ENCODE measurements at places on chromosomes 16 and 17. TPM values are rescaled to one million over a fixed set of nuclear protein-coding genes. Genes with fewer than 3 reads are reported as not detected.

DNA sequence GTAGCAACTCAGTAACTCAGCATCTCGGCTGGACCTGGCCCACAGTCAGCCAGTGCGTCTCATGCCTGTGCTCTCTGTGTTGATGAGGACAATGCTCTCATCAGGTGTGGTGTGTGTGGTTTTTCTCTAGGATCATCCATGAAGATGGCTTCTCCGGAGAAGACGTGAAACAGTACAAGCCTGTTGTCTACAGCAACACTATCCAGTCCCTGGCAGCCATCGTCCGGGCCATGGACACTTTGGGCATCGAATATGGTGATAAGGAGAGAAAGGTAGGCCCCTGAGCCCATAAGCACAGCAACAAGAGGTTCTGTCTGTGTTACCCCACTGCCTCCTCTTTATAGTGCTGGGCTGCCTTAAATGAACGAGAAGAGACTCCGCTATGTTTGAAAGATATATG is 84.5 kb downstream of the GNAO1 start:
- DNase-seq = no peak

DNA sequence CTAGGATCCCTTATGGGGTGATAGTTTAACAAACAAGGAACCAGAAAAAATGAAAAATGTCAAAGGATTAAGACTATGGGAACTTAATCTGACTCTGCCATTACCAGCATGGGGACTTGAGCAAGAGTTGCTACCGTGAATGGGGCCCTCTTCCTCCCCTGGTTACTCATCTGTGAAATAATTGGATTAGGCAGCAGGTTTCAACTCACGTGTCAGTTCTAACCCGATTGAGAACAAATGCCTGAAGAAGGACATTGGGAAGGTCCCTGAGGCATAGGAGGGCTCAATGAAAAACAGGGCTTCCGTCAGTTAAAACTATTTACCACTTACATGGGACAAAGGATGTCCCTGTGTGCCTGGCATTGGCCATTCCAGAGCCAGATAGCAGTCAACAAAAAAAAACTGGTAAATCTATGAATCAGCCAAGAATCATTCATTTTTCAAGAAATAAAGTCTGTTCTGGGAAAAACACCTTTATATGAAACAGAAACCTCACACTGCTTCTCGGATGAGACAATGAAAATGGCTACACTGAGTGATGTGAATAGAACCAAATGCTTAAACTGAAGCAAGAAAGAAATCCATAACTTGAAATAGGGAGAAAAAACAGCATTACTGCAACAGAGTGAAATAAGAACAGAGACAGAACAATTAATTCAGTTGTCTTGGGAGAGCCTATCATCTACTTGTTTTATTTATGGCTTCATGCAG is 104.3 kb downstream of the ADAMTS18 start:
- DNase-seq = no peak

DNA sequence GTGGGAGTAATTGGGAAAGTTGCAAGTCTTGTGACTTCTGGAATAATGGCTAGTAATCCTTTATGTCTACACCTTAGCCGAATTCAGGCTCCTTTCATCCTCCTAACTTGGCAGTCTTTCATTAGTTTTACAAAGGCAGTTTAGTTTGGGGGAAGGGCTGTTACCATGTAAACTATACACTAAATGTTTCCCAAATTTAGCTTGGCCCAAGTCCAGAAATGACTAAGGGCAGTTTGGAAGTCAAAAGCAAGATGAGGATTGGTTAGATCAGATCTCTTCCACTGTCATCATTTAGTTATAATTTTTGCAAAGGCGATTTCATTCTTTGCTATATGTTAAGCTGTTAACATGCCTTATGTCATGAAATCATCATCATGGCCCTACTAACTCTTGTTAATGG is 115.4 kb upstream of the CACNG3 start:
- no peak for DNase-seq

The FXR2 gene
- total RNA-seq = 31.1 TPM

DNA sequence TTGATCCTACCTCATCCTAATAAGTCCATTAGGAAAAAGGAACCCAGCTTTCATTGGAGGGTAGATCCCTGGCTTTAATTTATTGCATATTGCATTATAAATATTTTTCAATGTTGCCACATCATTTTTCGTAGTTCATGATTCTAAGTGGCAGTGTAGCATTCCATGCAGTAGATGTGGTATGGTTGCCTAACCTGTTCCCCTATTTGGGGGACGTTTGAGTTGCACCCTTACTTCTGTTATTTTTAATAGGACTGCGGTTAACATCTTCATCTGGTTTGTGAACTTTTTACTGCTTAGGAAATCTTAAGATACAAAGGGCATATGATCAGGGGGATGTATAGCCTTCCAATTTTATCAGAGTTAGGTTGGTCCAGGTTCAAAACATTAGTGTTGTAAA is 5.4 kb downstream of the SCPEP1 start:
- DNase-seq = no peak

The ZNF747 gene
- 9.1 TPM for total RNA-seq

GRCh38 chr17:71799657-71800056 is 321.2 kb upstream of the SOX9 start:
- DNase-seq = no peak

The RDM1 gene
- total RNA-seq = not detected

- DNase-seq = no peak
Measured at GRCh38 chr17:74918906-74919305, 4.1 kb downstream of the USH1G start.

The SLC16A3 gene
- 55.6 TPM for total RNA-seq

- DNase-seq = no peak
Measured at GRCh38 chr16:81814751-81815428, 35.8 kb downstream of the PLCG2 start.

The MT1A gene
- 82.2 TPM for total RNA-seq

GRCh38 chr16:86751076-86752030 is 173.0 kb downstream of the FOXL1 start:
- DNase-seq = peak; percentile 55

The CD300E gene
- total RNA-seq = 4.3 TPM

The HERPUD1 gene
- 152 TPM for total RNA-seq

DNA sequence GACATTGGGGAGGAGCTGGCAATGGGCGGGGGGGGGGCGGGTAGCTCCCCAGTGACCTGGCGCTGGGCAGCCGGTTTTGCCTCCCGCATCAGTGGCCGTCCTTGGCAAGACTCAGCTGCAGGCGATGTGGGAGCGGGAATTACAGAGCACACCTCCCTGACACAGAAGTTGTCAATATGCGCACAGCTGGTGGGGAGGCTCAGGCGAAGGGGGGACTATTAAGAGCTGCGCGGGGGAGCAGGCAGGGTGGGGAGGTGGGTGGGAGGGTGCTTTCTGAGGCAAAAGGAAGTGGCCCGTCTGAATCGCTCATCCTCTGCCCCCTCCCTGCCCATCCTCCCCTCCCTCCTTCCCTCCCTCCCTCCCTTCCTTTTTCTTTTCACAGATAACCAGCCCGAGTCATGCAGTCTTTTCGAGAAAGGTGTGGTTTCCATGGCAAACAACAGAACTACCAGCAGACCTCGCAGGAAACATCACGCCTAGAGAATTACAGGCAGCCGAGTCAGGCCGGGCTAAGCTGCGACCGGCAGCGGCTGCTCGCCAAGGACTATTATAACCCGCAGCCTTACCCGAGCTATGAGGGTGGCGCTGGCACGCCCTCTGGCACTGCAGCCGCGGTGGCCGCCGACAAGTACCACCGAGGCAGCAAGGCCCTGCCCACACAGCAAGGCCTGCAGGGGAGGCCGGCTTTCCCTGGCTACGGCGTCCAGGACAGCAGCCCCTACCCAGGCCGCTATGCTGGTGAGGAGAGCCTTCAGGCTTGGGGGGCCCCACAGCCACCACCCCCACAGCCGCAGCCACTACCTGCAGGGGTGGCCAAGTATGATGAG is 44.0 kb downstream of the SREBF1 start:
- no peak for DNase-seq

The MYH8 gene
- not detected for total RNA-seq

DNA sequence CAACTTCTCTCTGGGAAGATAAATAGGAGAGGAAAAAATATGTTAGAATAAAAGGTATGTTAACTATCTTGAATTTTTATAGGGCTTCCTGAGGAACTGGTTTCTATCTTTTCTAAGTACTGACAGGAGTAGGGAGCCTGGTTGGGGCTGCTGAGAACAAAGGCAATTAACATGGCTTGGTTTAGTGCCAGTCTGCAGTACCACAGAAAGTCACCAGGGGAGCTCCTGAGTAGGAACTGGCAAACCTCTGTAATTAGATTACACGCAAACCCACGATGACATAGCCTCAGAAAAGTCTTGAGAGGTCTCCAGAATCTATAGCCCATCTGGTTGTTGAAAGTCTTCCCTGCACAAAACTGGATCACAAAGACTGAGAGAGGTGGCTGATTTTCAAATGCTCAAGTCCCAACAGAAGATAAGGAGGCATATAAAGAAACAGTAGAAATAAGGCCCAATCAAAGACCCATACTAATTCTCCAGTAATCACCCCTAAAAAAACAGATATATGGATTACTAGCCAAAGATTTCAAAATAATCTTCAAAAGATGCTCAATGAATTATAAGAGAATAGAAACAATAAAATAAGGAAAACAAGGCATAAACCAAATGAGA is 11.7 kb upstream of the CNTNAP4 start:
- DNase-seq = no peak

GRCh38 chr17:56602292-56603130 is 9.0 kb downstream of the NOG start:
- DNase-seq = no peak

DNA sequence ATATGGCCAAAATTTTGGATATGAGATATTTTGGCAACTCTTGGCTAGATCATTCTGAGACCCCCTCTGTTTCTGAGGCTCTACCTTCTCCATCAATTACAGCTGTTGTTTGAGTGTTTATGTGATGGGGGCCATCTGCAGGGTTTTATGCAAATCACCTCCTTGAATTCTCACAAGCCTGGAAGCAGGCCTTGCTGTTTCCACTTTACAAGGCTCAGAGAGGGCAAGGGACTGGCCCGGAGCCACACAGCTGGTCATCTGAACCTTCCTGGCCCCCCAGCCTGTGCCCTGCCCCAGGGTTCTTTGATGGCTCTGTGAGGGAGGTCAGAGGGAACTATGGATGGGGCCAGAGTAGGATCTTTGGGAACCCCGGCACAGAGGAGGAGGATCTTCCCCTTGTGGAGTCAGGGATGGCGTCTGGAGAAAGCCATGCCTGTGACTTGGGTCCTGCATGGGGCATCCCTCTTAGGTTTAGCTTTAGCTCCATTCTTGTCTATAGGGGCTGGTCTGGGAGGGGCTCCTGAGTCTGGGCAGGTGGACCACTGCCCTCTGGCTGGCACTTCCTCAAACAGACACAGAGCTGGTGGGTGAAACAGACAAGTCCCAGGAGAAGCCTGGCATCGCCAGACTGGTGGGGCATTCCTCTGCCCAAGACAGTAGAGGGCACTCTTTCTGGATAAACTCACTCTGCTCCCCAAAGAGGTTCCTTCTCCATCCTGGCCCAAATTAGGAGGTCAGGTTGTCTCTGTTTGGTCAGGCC is 26.2 kb downstream of the IL21R start:
- DNase-seq = no peak

The TPSB2 gene
- total RNA-seq = 51.0 TPM

The NHLRC4 gene
- 0.52 TPM for total RNA-seq

GRCh38 chr17:44990994-44991393 is 22.9 kb upstream of the C1QL1 start:
- DNase-seq = no peak

- DNase-seq = no peak
Measured at GRCh38 chr17:10605221-10605783, 51.8 kb downstream of the MYH3 start.

The TMEM106A gene
- 20.2 TPM for total RNA-seq

The SLC5A10 gene
- not detected for total RNA-seq

DNA sequence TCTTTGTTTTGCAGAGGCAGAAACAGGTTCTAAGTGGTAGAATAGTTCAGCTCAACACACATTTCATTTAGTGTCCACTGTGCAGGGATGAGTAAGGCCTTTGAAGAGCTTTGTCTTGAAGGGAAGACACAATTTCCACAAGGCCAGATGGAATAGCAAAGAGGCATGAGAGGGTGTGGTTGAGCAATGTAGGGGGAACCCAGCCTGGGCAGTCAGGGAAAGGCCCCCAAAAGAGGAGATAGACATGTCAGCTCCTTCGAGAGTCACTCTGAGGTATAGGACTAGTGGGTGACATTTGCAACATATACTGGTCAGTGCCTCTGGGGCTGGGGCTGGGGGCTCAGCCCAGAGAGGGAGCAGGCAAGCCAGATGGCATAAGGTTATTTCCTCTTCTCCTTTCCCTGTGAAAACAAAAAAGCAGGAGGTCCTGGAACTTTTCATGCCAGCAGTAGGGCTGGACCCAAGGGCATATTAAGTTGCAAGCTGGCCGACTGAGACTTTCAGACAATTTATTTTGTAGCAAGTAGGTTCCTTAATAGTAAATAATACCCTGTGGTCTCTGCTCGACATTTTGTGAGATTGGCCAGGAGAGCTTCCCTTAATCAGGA is 7.1 kb downstream of the ALKBH5 start:
- DNase-seq = no peak

The CCL11 gene
- total RNA-seq = not detected

The KDM8 gene
- 5.6 TPM for total RNA-seq

GRCh38 chr16:9231039-9231438 is 139.6 kb downstream of the HAPSTR1 start:
- DNase-seq = no peak

- peak; percentile 58 for DNase-seq
Measured at GRCh38 chr16:3879258-3879886, 1.1 kb downstream of the CREBBP start.

The ARMC5 gene
- 7.9 TPM for total RNA-seq

The CES2 gene
- 42.1 TPM for total RNA-seq

DNA sequence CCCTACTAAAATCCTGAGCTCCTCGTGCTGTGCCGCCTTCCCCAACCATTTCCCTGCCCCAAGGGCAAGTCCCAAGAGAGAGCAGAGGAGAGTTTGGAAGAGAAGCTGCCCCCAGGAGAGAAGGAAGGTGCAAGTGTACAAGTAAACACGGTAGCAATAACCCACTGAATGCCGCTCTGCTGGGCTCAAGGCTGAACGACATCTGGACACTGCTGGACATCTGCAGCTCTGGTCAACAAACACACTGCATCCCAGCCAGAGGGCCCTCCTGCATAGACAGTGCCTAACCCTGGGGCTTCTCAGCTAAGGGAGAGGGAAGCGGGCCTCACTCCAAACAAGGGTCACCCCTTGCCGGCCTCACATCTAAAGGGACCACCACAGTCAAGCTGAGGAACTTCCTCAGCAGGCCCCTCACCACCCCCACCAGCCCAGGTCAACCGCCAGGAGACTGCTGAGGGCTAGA is 12.7 kb downstream of the JUP start:
- DNase-seq = no peak

DNA sequence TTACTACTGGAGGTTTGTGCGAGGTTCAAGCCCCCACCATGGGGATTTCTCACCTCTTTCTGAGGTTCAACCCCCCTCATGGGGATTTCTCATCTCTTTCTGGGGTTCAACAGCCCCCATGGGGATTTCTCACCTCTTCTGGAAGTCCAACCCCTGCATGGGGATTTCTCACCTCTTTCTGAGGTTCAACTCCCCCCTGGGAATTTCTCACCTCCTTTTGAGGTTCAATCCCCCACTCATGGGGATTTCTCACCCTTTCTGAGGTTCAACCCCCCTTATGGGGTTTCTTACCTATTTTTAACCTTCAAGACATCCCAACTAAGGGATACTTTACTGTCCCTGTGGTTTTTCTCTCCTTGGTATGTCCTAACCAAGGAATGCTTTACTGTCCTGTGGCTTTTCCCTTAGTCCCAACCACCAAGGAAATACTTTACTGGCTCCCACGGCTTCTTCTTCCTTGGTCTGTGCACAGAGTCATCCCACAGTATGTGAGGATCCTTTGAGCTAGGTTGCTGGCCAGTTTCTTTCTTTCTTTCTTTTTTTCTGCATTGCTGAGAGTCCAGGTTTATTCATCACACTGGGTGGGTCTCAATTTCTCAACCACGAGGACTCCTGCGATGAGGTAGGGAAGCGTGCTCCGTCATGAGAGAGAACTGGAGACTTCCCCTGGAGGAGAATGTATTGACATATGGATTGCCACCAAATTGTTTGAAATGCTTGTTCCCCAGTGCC is 2140.2 kb downstream of the TP53TG3F start:
- no peak for DNase-seq

The FUS gene
- 254 TPM for total RNA-seq
